ENCODE measurements at places on chromosomes 5 and 9. TPM values are rescaled to one million over a fixed set of nuclear protein-coding genes. Genes with fewer than 3 reads are reported as not detected.

Gene BARHL1
- total RNA-seq: not detected

Gene AMACR
- 9.0 TPM for total RNA-seq

DNA sequence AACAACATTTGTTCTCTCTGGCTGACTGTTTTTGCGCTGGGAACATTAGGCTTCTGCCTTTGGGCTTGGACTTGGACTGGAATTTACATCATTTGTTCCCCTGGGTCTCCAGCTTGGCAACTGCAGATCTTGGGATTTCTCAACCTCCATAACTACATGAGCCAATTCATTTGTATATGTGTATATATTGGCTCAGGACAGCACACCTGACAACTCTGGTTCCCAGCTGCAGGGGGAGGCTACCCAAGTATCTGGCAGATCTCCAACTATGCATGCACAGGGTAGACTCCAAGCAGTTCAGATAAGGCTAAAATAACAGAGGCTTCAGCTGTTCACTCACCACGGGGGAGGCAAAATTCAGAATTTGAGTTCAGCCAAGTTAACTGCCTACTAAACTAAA, 31.6 kb upstream of the F2RL1 start:
- no peak overlapping the region for H3K4me3 ChIP-seq
- peak; percentile 44 for DNase-seq
- H3K27me3 ChIP-seq: no peaks in the 10 kb centered on the region
- no peak overlapping the region for H3K27ac ChIP-seq

GRCh38 chr5:142737179-142737578, 33.0 kb upstream of the ARHGAP26 start:
- no peaks in the 10 kb centered on the region for H3K36me3 ChIP-seq
- no peak for DNase-seq
- H3K4me1 ChIP-seq: no peaks in the 10 kb centered on the region

DNA sequence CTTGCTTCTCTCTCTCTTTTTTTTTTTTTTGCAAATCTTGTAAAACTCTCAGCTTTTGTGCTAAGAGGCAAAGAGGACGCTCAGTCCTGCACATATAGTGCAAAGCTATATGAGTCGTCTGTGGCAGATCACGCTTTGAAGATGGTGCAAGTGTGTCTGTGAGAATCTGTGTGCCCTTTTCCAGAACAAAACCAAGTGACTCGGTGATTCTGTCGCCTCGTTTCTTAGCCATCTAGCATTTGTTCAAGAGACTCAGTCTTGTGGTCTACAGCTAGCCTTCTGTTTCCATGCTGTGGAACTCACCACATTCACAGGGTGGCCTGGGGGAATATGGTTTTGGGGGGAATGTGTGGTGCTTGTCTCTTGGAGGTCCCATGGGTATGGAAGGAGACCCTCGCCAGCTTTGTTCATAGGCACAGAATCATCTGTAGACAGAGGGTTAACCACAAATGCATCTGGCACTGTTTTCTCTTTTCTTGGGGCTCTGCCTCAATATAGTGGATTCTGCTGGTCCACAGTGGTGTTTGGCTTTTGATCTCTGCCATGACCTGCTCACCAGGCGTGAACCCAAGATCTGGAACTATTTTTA, 82.1 kb downstream of the C9orf152 start:
- no peaks in the 10 kb centered on the region for H3K27me3 ChIP-seq
- H3K4me3 ChIP-seq: peak overlapping the region; percentile 37

GRCh38 chr5:106262395-106262794, 1408.3 kb downstream of the EFNA5 start:
- H3K36me3 ChIP-seq: no peaks in the 10 kb centered on the region

- H3K27me3 ChIP-seq: no peaks in the 10 kb centered on the region
- no peak overlapping the region for H3K4me3 ChIP-seq
- peaks cover 2% of the 10 kb centered on the region for H3K4me1 ChIP-seq
- H3K36me3 ChIP-seq: no peaks in the 10 kb centered on the region
- DNase-seq: no peak
These were observed 141.1 kb upstream of the RASEF start for GRCh38 chr9:83204047-83204446.

DNA sequence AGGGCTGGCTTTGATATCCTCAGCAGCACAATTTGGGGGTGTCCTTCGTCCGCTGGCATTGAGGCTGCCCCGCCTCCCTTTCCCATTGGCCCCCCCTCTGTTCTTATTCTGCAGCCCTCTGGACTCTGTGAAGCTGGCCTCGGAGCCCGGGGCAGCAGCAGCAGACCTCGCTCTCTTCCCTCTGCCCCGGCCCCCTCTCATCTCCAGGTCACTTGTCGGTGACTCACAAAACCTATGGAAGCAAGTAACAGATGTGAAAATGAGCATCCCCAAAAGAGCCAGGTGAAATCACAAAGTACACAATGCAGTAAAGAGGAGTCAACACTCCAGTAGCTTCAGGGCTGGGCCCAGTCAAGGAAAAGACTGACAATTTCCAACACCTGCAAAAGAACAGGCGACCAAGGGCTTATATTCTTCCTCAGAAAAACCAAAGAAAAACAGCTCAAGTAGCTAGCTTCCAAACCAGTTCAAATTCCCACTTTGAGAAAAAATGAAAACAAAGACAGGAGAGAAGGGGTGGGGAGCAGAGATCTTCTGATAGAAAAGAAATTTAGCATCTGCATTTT, 97.5 kb downstream of the ZNF608 start:
- no peaks in the 10 kb centered on the region for H3K27me3 ChIP-seq
- peaks cover 6% of the 10 kb centered on the region for H3K4me1 ChIP-seq
- no peak overlapping the region for H3K4me3 ChIP-seq
- H3K27ac ChIP-seq: peak overlapping the region; percentile 54
- no peaks in the 10 kb centered on the region for H3K36me3 ChIP-seq
- DNase-seq: no peak

Measured in lung (tissue), 17 donors.